ENCODE measurements at places on chromosomes 12 and 14. TPM values are rescaled to one million over a fixed set of nuclear protein-coding genes. Genes with fewer than 3 reads are reported as not detected.
A peak's percentile ranks its signal among the peaks of the same experiment; 100 is the strongest.

GRCh38 chr12:106583242-106584103 lies 669 bp downstream of the RFX4 start:
- peaks cover 55% of the 10 kb centered on the region for H3K4me1 ChIP-seq
- DNase-seq: peak; percentile 72
- H3K27me3 ChIP-seq: peaks cover 100% of the 10 kb centered on the region
- no peaks in the 10 kb centered on the region for H3K36me3 ChIP-seq
- H3K27ac ChIP-seq: no peak overlapping the region
- H3K4me3 ChIP-seq: peak overlapping the region; percentile 49

DNA sequence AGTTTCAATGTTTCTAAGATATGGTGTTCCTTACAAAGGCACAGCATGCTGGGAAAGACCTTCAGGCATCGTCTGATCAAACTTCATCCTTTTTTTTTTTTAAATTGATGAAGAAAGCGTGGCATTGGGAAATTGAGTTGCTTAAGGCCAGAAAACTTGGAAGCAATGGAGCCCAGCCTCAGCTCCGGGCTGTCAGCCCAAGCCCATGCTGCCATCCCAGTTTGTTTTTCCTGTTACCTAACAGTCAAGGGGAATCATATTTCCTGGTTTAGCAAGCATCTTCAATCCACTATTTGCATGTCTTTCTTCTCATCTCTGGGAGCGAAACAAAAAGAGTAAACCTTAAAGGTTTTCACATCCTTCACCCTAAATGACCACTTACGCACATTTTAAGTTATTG lies 200.2 kb downstream of the CHST11 start:
- H3K27ac ChIP-seq: no peak overlapping the region
- H3K36me3 ChIP-seq: no peaks in the 10 kb centered on the region
- H3K4me1 ChIP-seq: peaks cover 31% of the 10 kb centered on the region
- H3K4me3 ChIP-seq: no peak overlapping the region
- no peaks in the 10 kb centered on the region for H3K27me3 ChIP-seq
- no peak for DNase-seq

Gene TXNDC16
- 22.6 TPM for total RNA-seq

Gene MIA2
- total RNA-seq: 11.2 TPM

DNA sequence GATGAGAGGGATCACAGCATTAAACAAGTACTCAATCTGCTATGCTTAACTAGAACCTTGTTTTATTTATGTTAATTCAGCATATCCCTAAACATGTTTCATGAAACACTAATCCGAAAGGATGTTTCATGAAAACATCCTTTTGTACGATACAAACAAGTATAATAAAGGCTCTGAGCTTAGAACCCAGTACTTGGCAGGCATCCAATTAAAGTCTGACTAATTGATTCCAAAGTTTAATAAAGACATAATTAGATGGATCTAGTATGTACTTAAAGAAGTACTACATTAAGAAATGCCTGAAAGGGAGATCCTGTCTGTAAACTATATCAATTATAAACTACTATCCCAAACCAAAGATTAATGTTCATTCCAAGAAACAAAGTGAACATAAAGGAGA lies 51.8 kb downstream of the SCAF11 start:
- H3K4me1 ChIP-seq: no peaks in the 10 kb centered on the region
- DNase-seq: no peak
- H3K4me3 ChIP-seq: no peak overlapping the region
- H3K27me3 ChIP-seq: no peaks in the 10 kb centered on the region
- H3K27ac ChIP-seq: no peak overlapping the region

- DNase-seq: no peak
- no peaks in the 10 kb centered on the region for H3K36me3 ChIP-seq
- H3K4me3 ChIP-seq: no peak overlapping the region
- H3K4me1 ChIP-seq: peaks cover 6% of the 10 kb centered on the region
- no peak overlapping the region for H3K27ac ChIP-seq
Measured at GRCh38 chr14:105165761-105166485, 2.7 kb downstream of the JAG2 start.

Gene GLS2
- 2.9 TPM for total RNA-seq

- no peak overlapping the region for H3K27ac ChIP-seq
- no peak overlapping the region for H3K4me3 ChIP-seq
- no peaks in the 10 kb centered on the region for H3K36me3 ChIP-seq
- no peaks in the 10 kb centered on the region for H3K27me3 ChIP-seq
- no peak for DNase-seq
- H3K4me1 ChIP-seq: no peaks in the 10 kb centered on the region
Measured at GRCh38 chr14:94045101-94045500, 19.0 kb downstream of the OTUB2 start.

GRCh38 chr12:49295082-49295936 lies at the start of gene PRPH:
Gene PRPH, plus strand, starts transcription at chr12:49295147. Its CDS starts 54 bp downstream, at chr12:49295201.
- peak; percentile 65 for DNase-seq
- H3K36me3 ChIP-seq: no peaks in the 10 kb centered on the region
- peaks cover 27% of the 10 kb centered on the region for H3K4me1 ChIP-seq
- peaks cover 88% of the 10 kb centered on the region for H3K27me3 ChIP-seq
- no peak within 1 kb of the TSS for H3K27ac ChIP-seq
